NCI-H69 (cell line): ENCODE measurements at places on chromosomes 1 and 21.

- DNase-seq = no peak
Measured at GRCh38 chr1:218525031-218525430, 179.9 kb downstream of the TGFB2 start.

- no peak for DNase-seq
Measured at GRCh38 chr21:35072557-35072956, 23.5 kb upstream of the RUNX1 start.

GRCh38 chr1:215219372-215219771, 136.8 kb downstream of the KCNK2 start:
- DNase-seq = no peak

DNA sequence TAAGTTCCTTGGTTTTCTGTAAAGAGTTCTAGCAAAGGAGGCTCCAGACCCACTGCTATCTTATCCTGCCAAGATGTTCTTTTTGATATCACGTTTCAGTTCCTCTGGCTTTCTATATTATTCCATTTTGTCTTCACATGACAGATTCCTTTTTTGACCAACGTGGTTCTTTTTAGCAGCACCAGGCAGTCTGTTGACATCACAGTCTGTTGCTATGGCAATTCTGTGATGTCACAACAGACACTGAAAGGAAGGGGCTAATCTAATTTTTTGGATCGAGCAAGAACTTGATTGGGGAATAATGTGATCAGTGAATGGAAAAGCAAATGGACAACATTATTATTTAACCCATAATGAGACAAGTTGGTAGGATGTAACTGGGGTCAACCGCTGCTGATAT, 64.5 kb upstream of the GOLT1A start:
- DNase-seq = no peak

GRCh38 chr1:90074137-90074536, 79.2 kb downstream of the ZNF326 start:
- no peak for DNase-seq

GRCh38 chr1:87826681-87827251, 498.1 kb downstream of the LMO4 start:
- DNase-seq = no peak

DNA sequence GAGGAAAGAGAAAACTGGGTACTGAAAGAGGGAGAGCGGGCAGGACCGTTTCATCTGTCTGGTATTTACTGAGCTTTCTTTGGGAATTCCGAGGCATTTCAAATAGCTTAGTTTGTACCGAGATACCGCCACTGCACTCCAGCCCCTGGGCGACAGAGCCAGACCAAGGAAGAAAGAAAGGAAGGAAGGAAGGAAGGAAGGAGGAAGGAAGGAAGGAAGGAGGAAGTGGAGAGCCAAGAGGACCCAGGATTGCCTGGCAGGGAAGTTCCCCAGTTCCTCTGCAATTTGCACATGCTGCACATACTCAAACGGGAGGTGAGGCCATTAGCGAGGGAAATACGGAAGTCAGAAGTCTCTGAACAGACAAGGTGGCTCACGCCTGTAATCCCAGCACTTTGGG, 961 bp upstream of the FUCA1 start:
- peak; percentile 30 for DNase-seq

DNA sequence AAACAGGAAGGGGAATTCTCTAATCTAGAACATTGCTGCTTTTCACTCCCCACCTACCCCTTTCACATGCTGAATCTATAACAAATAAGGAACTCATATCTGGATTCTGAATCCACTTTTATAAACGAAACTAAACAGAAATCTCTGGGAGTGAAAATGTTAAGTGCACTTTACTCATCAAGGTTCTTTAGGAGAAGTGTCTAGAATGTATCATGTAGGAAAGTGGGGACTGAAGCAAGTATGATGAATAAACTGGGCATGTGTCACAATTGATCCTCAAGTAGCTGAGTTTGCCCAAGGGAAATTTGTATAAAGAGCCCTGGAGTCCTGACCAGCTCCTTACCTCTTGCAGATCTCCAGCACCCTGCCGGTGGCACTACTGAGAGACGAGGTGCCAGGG, 19.8 kb downstream of the AVPR1B start:
- no peak for DNase-seq

DNA sequence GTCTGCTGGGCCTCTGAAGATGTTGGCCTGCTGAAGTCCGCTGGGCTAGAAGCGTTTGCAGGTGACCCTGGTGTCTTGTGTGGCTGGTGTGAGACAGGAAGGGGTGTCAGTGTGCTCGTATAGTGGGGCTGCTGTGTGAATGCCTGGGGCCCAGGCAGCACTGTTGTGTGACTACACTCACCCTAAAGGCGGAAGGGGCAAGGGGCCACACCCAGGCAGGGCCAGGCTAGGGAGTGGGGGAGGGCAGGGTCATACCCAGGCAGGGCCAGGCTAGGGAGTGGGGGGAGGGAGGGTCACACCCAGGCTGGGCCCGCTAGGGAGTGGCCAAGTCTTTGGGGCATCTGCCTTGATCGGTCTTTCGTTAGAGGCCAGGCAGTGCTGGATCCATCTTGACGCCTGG, 25.0 kb downstream of the PDXK start:
- DNase-seq = no peak

DNA sequence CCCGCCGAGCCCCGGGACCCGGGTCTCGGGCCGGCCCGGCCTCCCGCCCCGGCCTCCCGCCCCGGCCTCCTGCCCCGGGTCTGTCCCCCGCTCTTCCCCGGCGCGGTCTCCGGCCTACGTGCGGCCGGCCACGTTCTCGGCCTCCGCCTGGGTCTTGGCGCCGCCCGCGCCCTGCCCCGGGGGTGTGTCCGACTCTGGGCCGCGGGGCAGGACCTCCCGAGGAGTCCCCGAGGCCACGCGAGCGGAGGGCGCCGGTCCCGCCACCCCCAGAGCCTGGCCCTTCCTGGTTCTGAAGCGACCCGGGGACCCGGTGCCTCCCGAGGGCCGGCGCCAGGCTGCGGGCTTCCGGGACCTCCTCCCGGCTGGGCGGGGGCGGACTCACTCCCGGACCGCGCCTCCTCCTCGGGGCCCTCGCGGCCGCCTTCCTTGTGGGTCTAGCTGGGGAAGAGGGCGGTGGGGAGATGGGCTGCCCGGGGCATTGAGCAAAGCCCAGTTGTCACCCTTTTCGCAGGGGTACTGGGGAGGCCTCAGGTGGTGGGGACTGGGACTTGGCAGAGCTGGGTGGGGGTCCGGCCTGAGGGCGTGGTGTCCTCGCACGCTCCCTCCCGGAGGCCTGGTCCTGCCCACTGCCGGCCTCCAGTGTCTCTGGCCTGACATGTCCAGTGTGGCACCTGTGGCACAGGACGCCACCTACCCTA, 558 bp downstream of the PFKL start:
- peak; percentile 72 for DNase-seq

DNA sequence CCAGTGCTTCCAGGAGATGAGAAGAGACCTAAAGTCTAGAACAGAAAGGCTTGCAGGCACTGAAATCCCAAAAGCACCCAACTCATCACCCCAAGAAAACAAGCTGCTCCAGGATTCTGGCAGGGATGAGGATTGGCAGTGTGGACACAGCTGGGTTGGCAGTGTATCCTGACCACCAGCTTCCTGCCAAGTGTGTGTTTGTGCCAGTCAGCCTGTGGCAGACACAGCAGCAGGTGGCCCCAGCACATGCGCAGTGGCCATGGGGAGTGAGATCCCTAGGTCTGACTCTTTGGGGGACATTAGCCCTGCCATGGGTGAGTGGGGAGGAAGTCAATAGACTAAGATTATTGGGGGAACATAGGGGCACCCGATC, 8.7 kb upstream of the SNAPIN start:
- DNase-seq = peak; percentile 78

DNA sequence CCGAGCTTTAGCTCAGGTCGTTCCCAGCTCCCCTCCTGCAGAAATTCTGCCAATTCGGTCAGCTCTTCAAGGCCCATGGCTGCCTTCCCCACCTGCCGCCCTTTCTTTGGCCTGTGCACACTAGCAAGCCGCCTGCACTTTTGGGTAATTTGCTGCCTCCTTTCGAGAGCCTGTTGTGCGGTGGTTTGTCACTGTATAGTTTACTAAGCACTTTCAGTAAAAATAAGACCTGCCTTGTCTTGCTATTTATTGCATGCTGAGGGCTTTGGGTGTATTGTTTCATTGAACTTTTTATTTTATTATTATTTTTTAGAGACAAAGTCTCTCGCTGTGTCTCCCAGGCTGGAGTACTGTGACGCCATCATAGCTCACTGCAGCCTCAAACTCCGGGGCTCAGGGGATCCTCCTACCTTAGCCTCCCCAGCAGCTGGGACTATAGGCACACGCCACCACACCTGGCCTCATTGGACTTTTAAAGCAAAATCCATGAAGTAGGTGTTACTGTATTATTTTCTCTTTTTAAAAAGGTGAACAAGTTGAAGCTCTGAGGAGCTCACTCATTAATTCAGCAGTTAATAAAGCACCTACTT, 1.1 kb upstream of the FABP3 start:
- no peak for DNase-seq

DNA sequence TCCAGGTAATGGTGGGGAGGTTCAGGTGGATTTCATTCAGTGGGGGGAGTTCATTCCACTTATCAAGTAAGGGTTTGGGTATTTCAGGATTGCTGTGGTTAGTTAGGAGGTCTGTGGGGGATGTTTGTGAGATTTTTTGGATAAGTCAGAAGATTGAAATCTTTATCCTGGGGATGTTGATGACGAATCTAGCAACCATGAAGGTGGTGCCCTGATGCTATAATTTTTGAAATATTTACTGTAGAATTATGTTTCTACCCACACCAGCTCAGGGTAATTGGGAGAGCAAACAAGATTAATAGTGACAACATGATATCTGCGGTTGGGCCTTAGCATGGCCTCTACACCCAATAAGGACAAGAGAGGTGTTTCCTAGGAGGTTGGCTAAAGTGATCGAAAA, 28.3 kb downstream of the SUCO start:
- no peak for DNase-seq

DNA sequence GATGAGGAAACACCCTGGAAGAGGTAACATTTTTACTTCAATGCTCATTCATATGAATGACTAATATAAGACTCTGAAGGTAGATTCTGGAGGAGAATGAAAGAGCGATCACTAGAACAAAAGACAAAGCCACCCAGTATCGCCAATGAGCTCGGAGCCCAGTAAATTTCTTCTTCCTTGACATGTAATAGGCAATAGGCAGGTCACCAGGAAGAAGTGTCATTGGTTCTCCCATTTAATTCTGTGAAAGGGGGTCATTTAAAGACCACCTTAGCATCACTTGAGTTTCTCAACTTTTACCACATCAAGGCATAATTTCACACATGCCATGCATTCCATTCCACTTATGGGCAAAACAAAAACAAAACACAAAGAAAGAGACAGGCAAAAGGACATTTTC, 7.9 kb downstream of the TNFSF18 start:
- no peak for DNase-seq

GRCh38 chr21:41933313-41934079, 20.3 kb downstream of the C2CD2 start:
- no peak for DNase-seq

- no peak for DNase-seq
Measured at GRCh38 chr1:152148981-152149380, 10.0 kb downstream of the RPTN start.

DNA sequence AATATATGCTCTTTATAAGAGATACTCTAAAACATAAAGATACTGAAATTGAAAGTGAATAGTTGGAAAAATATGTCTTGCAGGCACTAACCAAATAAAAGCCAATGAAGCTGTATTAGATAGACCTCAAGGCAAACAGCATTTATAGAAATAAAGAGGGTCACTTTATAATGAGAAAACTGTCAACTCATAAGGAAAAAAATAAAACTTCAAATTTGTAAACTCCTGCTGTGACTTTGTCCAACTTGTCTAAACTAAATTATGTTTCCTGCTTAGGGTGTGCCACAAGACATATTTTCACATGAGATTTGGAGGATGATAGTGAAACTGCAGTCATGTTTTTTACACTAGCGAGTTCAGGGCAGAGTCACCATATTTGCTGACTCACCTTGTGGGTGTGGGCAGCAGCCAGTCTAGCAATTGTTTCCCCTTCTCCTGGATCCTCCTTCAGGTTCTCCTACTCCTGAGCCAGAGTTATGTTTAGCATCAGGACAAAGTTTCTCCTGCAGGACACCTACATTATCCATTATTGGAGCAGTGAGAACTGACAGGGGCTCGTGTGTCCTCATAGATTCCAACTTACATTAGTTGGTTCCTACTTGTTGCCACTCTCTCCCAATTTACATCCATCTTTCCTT, 43.8 kb downstream of the CD53 start:
- peak; percentile 1 for DNase-seq

- no peak for DNase-seq
Measured at GRCh38 chr1:42055061-42055460, 98.1 kb upstream of the GUCA2B start.

GRCh38 chr1:181178241-181178879, 89.9 kb downstream of the IER5 start:
- no peak for DNase-seq

GRCh38 chr1:198649232-198649967, 10.6 kb downstream of the PTPRC start:
- no peak for DNase-seq

DNA sequence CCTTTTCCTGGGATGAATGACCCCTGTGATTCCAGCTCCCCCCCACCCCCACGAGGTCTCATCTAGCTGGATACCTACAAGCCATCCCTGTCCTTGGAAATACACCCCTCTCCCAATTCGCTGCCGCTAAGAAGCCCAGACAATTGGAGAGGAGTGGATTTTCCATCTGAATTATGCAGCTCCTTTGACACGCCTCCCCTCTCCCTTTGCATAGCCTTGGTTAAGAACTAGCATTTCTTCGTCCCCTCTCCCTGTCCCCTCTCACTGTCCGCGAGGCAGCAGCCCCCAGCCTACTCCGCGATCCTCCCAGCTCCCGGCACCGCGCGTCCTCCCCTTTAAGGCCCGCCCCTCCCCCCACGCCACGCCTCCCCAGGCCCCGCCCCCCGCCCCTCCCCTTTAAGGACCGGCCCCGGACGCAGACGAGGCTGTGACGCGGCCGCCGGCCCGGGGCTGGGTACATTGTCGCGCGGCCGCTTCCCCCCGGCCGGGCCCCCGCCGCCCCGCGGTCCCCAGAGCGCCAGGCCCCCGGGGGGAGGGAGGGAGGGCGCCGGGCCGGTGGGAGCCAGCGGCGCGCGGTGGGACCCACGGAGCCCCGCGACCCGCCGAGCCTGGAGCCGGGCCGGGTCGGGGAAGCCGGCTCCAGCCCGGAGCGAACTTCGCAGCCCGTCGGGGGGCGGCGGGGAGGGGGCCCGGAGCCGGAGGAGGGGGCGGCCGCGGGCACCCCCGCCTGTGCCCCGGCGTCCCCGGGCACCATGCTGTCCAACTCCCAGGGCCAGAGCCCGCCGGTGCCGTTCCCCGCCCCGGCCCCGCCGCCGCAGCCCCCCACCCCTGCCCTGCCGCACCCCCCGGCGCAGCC, at the start of gene MAPKAPK2:
TSS of gene MAPKAPK2 (plus strand) at position 428 of the 856 bp plus-strand sequence. CDS start at position 753, 325 bp downstream.
- DNase-seq = peak; percentile 88

DNA sequence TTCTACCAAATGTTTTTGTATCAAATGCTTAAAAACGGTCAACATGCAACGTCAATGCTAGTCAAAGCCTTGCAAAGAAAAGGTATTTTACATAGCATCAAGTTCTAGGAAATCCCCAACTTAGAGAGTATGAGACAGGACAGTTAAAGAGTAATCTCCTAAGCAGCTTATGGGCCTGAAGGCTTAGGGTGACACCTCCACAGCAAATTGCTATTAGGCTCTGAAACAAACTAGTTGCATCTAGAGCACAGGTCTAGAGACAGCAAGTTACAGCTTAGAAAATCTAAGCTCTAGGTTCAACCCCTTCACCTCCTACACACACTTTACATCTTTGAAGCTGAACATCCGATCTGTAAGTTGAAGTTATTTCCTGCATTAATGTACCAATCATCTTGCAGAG, 13.7 kb downstream of the PABPC4 start:
- no peak for DNase-seq

- no peak for DNase-seq
Measured at GRCh38 chr21:45146306-45146705, 71.9 kb downstream of the ADARB1 start.

- no peak for DNase-seq
Measured at GRCh38 chr1:17562375-17562774, 22.9 kb downstream of the ARHGEF10L start.
